ENCODE measurements at places on chromosomes 2 and 18.

DNA sequence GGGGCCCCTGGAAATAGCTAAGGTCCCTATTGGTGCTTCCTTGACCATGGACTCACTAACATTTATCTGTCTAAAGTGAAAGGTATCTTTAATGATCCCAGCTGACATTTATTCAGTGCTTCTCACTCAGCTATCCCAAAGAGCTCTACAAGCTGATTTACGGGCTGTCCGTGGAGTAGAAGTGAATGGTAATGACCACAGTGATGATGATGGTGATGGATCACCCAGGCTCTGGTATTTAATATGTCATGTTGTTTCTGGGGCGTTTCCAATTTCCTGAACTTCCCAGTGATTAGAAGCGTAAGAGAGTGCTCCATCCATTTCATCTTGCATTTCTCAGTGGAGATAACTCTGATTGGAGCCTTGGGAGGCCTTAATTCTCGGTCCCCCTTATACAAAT is 304.3 kb downstream of the HRH4 start:
- no peak for DNase-seq
- H3K27ac ChIP-seq = no peak overlapping the region
- no peak overlapping the region for H3K4me3 ChIP-seq
- H3K27me3 ChIP-seq = no peaks in the 10 kb centered on the region
- H3K4me1 ChIP-seq = no peaks in the 10 kb centered on the region

- no peak for DNase-seq
- H3K36me3 ChIP-seq = no peaks in the 10 kb centered on the region
Measured at GRCh38 chr2:129276978-129277584, 702.4 kb upstream of the RAB6C start.

DNA sequence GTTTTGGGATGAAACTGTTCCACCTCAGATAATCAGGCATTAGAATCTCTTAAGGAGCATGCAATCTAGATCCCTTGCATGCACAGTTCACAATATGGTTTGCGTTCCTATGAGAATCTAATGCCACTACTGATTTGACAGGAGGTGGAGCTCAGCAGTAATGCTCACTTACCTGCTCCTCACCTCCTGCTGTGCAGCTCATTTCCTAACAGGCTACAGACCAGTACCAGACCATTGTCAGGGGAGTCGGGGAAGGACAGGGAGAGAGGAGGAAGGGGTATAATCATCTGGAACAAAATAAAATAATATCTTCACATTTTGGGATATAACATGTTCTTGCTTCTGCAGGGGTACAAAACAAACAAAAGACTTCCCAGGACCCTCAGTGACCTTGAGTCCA is 532.0 kb upstream of the FSHR start:
- DNase-seq = no peak
- H3K4me1 ChIP-seq = no peaks in the 10 kb centered on the region
- no peaks in the 10 kb centered on the region for H3K27me3 ChIP-seq
- no peak overlapping the region for H3K4me3 ChIP-seq

- H3K4me1 ChIP-seq = no peaks in the 10 kb centered on the region
- no peak overlapping the region for H3K27ac ChIP-seq
- peaks cover 10% of the 10 kb centered on the region for H3K36me3 ChIP-seq
- no peak overlapping the region for H3K4me3 ChIP-seq
Measured at GRCh38 chr2:55361465-55362189, 58.0 kb downstream of the CCDC88A start.

- no peaks in the 10 kb centered on the region for H3K27me3 ChIP-seq
- peak overlapping the region; percentile 76 for H3K27ac ChIP-seq
- peak overlapping the region; percentile 94 for H3K4me3 ChIP-seq
- H3K36me3 ChIP-seq = no peaks in the 10 kb centered on the region
- DNase-seq = no peak
Measured at GRCh38 chr2:3377279-3377611, 373 bp downstream of the EIPR1 start.

- no peak overlapping the region for H3K4me3 ChIP-seq
- H3K36me3 ChIP-seq = no peaks in the 10 kb centered on the region
- H3K4me1 ChIP-seq = no peaks in the 10 kb centered on the region
- no peaks in the 10 kb centered on the region for H3K27me3 ChIP-seq
Measured at GRCh38 chr2:180747728-180748127, 232.7 kb upstream of the UBE2E3 start.

- H3K27me3 ChIP-seq = no peaks in the 10 kb centered on the region
- no peaks in the 10 kb centered on the region for H3K36me3 ChIP-seq
- H3K4me1 ChIP-seq = no peaks in the 10 kb centered on the region
- no peak overlapping the region for H3K4me3 ChIP-seq
- no peak for DNase-seq
Measured at GRCh38 chr2:38171208-38171855, 95.4 kb upstream of the CYP1B1 start.

DNA sequence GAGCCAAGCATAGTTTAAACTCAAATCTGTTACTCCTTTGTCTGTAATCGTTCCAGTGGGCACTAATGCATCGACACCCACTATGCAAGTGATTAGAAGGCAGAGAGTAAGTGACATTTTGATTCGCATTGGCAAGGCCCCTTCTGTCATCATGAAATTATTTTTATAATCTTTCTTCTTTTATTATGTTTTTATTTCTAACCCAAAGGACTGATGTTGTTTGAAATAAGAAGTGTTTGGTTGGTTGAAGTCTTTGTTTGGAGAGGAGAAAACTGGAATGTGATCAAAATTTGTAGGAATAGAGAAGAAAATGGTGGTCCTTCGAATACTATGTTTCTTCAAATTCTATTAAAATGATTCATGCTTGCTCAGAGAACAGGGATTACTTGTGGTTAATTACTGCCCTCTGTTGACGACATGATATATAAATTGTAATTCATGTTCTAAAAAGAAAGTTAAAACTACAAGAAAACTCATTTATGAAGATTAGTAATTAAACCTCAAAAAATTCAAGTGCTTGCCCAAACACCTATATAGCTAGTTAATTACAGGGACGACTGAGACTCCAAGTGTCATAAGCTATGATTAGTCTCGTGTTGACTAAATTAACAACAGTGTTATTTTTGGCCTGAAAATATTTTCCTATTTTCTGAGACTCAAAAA is 26.4 kb upstream of the TFPI start:
- DNase-seq = no peak
- no peak overlapping the region for H3K27ac ChIP-seq
- no peaks in the 10 kb centered on the region for H3K36me3 ChIP-seq
- no peak overlapping the region for H3K4me3 ChIP-seq
- H3K27me3 ChIP-seq = no peaks in the 10 kb centered on the region
- no peaks in the 10 kb centered on the region for H3K4me1 ChIP-seq

GRCh38 chr2:129334128-129334527 is 645.3 kb upstream of the RAB6C start:
- no peak overlapping the region for H3K27ac ChIP-seq
- H3K4me3 ChIP-seq = no peak overlapping the region
- H3K27me3 ChIP-seq = no peaks in the 10 kb centered on the region
- DNase-seq = no peak

GRCh38 chr18:47420130-47420529 is 168.7 kb upstream of the SKOR2 start:
- H3K27me3 ChIP-seq = peaks cover 10% of the 10 kb centered on the region
- H3K4me3 ChIP-seq = no peak overlapping the region
- no peaks in the 10 kb centered on the region for H3K36me3 ChIP-seq
- H3K27ac ChIP-seq = no peak overlapping the region
- H3K4me1 ChIP-seq = no peaks in the 10 kb centered on the region

DNA sequence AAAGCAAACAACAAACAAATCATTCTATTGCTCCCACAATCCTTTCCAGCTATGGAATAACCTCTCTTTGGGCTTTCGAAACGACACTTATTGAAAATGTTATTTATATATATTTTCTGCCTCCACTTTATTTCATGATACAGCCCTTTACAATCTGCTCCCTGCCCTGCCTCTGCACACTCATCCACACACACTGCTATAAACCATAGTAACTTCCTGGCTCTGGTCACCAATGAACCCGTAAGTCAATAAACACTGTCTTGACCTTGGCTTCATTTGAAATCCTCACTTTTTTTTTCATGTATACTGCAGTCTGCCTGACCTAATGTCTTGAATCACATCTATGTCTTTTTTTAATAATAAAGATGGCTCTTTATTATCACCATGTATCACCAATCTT is 161.5 kb downstream of the SLC39A10 start:
- no peak for DNase-seq
- H3K36me3 ChIP-seq = no peaks in the 10 kb centered on the region
- no peaks in the 10 kb centered on the region for H3K4me1 ChIP-seq
- no peak overlapping the region for H3K4me3 ChIP-seq
- no peak overlapping the region for H3K27ac ChIP-seq
- H3K27me3 ChIP-seq = no peaks in the 10 kb centered on the region
